ENCODE measurements at places on chromosomes 12 and 14.

DNA sequence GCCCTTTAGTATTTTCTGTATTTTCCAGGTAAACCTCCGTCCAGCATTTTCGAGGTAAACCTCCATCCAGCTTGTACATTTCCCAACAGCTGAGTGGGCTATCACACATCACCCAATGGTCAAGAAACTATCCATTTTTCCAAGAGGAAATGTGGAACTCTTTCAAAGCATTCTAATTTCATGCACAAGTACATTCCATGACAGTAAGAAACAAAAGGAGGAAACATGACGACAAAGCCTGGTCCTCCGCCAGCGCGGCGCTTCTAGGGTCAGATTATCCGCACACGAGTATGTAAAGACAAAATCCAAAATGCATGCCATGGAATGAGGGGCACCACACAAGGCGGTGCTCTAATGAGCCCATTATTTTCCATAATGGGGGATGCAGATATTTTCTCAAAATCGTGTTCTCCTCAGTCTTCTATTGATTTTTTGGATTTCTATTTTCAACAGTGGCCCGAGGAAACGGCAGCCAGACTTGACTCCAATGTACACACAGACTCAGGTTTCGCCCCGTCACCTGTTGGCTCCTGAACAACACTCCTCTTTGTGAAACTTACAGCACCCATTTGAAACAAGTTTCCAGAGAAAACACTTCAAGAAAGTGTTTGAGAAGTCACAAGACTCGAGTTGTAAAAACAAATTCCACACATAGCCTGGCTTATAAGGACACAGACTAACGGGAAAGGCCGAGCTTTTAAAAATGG lies 107.4 kb downstream of the PRICKLE1 start:
- no peak for DNase-seq

GRCh38 chr14:79265366-79265946 lies 945.8 kb downstream of the DIO2 start:
- no peak for DNase-seq

- no peak for DNase-seq
Measured at GRCh38 chr12:122036153-122036552, 14.5 kb downstream of the BCL7A start.

DNA sequence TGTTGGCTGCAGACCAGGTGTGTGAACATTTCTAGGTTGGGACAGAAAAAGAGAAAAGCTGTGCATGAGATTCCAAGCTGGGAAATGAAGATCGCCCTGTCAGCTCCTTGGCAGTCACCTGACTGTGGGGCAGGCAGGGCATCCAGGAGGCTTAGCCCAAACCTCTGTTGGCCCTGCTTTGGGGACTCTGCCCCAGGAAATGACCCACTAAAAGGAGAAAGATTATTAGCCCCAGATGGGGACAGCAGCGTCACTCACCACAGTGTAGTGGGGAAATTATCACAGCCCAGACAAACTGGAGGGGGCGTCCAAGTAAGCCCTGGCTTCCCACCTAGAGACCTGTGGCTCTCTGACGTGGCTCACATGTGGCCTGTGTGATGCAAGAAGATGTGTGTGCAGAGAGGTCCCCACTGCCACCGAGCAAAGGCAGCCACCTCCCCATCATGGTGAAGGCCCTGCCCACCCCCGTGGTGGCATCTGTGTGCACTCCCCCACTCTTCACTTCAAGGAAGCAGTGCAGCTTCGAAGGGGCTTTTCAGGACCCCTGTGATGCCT lies 39.1 kb downstream of the DIO3 start:
- DNase-seq: no peak

- no peak for DNase-seq
Measured at GRCh38 chr12:66453120-66453519, 150.8 kb downstream of the HELB start.

GRCh38 chr14:60565211-60565610 lies 56.3 kb downstream of the SIX6 start:
- DNase-seq: no peak

GRCh38 chr14:96297000-96297399 lies 41.0 kb downstream of the BDKRB1 start:
- no peak for DNase-seq

- no peak for DNase-seq
Measured at GRCh38 chr14:37970696-37971095, 237.0 kb upstream of the SSTR1 start.

DNA sequence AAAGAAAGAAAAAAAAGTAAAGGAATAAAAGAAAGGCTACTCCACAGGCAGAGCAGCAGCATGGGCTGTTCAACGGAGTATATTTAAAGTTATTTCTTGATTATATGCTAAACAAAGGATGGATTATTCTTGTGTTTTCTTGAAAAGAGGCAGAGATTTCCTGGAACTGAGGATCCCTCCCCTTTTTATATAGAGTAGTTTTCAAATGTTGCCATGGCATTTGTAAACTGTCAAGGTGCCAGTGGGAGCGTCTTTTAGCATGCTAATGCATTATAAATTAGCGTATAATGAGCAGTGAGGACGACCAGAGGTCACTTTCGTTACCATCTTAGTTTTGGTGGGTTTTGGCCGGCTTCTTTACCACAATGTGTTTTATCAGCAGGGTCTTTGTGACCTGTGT lies 383.0 kb downstream of the PCNX1 start:
- DNase-seq: no peak

GRCh38 chr12:1498199-1498740 lies 96.1 kb downstream of the FBXL14 start:
- DNase-seq: no peak

- DNase-seq: no peak
Measured at GRCh38 chr12:65742018-65743010, 82.0 kb upstream of the HMGA2 start.

- no peak for DNase-seq
Measured at GRCh38 chr12:72094490-72094889, 155.8 kb downstream of the TPH2 start.

GRCh38 chr14:64478634-64479250 lies 13.4 kb downstream of the AKAP5 start:
- no peak for DNase-seq

GRCh38 chr14:23605931-23606585 lies 27.5 kb upstream of the JPH4 start:
- peak; percentile 33 for DNase-seq

GRCh38 chr12:51242876-51243275 lies 4.2 kb downstream of the DAZAP2 start:
- no peak for DNase-seq

DNA sequence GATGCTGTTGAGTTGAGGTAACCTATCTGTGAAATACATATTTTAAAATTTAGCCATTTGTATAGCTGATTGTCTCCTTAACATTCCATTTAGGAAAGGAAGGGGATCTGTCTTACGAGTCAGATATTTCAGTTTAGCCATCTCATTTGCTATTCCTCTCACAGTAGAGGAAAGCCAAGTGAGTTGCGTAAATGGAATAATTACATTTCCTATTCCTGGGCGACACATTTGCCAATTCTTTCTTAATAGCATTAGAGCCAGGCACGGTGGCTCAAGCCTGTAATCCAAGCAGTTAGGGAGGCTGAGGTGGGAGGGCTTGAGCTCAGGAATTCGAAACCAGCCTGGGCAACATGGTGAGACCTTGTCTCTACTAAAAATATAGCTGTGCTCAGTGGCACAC lies 116.3 kb downstream of the TMX1 start:
- no peak for DNase-seq

DNA sequence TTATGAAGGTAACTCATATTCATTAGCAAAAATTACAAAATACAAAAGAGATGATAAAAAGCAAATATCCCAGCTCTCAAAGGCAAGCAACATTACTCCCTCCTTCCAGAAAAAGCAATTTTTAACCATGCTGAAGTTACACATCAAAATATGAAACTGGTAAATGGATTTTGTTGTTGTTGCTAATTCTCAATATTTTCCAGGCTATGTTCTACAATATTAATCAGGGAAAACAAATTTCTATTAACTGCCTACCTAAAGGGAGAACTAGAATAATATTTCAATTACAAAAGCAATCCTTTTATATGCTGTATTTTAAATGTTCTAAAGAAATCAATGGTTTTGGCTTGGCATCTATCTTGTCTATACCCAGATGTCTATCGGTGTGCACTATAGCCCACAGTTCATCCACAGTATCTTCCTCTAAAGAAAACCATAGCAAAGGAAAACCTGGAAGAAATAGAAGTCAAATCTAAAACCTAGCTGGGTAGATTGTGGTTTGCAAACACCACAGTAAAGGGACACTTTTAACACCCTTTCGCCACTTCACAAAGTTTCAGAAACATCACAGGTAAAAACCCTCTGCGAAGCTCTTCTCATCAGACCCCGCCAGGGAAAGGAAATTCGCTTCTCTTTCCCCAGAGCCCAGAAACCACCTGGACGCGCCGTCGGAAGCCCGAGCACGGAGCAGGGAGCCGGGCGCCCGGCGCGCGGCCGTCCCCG lies 32.0 kb downstream of the TC2N start:
- DNase-seq: no peak

- DNase-seq: no peak
Measured at GRCh38 chr14:98900236-98900635, 371.8 kb downstream of the BCL11B start.

GRCh38 chr12:3757261-3757660 lies 4.4 kb upstream of the CRACR2A start:
- no peak for DNase-seq

DNA sequence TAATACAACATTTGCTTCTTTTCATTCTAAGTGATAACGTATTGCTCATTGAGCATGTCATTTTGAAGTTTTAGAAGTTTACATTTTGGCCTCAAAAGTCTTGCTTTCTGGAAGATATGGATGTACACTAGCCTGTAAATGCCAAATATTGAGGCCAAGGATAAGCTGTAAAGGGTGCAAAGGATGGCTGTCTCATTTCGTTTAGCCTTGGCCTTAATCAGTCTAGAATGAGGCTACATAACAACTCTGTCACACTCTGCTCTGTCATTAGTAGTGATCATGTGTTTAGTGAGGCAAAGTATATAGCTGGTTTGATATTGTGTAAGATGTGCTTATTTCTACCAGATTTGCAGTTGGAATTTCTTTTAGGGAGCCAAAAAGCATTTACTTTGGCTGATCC lies 344.5 kb downstream of the TMTC2 start:
- DNase-seq: no peak

GRCh38 chr14:73003681-73004080 lies 23.2 kb downstream of the ZFYVE1 start:
- DNase-seq: no peak

GRCh38 chr14:101537286-101537685 lies 24.0 kb upstream of the DIO3 start:
- DNase-seq: no peak

DNA sequence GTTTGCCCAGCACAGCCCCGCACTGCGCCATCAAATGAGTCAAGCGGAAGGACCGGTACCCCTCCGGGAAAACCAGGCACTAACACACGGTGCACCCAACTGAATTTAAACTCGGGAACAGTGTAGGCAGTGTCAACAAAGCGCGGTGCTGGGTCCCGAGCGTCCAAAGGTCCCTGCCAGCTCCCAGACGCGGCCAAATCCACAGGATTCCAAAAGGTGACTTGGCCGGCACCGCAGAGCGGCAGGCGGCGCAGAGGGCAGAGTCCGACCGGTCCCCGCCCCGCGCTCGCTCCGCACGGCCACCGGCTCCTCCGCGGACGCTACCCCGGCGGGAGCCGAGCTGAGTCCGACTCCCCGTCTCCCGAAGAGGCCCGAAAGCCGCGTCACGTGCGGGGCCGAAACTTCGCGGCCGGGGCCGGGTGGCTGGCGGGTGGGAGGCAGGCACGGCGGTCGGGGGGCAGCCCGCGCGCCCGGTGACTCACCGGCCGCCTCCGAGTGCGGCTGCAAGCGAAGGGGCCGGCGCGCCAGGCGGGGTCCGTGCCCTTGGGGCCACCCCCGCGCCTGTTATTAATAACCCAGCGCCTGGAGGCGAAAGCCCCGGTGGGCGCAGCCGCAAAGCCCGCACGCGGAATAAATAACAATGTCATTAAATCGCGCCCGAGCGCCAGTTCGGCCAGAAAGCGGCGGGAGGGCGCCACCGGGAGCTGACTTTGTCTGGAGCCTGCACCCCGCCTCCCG lies 863 bp downstream of the DENND5B start:
- DNase-seq: no peak

DNA sequence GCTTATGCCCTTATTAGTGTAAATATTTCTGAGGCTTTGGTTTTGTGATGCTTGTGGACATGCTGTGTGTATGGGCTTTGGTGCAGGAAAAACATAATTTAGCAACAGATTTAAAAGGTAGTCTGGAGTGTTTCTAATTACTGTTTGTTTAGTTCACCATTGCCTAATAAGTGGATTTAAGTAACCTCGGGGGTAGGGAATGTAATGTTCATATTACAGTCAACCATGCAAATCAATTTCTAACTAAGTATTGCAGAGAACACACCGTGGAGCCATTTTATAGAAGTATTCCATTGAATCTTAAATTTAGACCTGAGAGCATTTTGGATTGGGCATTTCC lies 53.5 kb downstream of the ANO6 start:
- DNase-seq: no peak

GRCh38 chr12:13379531-13380188 lies 183.1 kb downstream of the EMP1 start:
- no peak for DNase-seq

DNA sequence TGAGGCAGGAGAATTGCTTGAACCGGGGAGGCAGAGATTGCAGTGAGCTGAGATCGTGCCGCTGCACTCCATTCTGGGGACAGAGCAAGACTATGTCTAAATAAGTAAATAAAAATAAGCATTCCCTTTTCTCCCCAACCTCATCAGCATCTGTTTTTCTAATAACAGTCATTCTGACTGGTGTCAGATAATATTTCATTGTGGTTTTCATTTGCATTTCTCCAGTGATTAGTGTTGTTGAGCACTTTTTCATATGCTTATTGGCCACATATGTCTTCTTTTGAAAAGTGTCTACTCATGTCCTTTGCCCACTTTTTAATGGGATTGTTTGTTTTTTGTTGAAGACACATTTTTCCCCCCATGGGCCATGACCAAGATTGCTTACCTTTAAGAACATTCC lies 243.2 kb downstream of the ADAMTS20 start:
- no peak for DNase-seq

DNA sequence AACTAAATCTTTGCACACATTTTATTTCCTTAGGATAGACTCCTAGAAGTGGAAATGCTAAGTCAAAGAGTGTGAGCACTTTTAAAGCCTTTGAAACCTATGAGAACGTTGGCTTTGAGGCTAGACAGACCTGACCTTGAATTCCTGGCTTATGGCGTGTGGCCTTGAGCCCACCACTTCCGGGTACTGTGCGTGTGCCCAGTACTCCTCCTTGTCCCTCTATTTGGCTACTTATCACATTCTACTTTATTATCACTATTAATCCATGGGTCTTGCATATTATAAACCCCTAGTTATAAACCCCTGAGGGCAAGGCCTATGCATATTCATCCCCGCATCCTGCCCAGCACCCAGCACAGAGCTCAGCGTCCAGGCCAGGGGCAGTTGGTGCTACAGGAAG lies 26.0 kb upstream of the CD27 start:
- no peak for DNase-seq
